CD4-positive, alpha-beta T cell treated with Interleukin-2 at 100 ng/mL for 4 hours (primary cell): ENCODE measurements at places on chromosomes 12 and 14.

GRCh38 chr12:13250416-13250815 is 53.9 kb downstream of the EMP1 start:
- no peak for DNase-seq

- no peak for DNase-seq
These were observed 16.7 kb downstream of the ULK1 start for GRCh38 chr12:131911028-131911650.

GRCh38 chr12:57781244-57781643 is 1.3 kb upstream of the TSFM start:
- DNase-seq = no peak

DNA sequence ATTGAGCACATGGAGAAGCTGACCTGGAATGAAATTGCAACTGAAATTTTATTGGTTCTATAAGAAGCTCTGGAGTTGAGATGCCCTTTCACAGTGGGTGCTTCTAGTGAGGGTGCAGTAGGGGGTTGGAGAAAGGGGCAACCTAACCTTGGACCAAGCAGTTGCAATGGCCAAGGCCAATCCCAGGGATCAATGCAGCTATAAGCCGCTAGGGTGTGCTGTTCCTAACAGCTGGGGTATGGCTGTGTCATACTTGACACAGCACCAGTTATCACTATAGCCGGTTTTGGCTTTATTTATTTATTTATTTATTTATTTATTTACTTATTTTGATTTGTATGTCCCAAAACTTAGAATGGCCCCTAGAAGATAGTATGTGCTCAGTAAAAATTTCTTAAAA is 505.9 kb downstream of the FLRT2 start:
- no peak for DNase-seq

GRCh38 chr12:131072451-131073230 is 118.9 kb downstream of the ADGRD1 start:
- DNase-seq = no peak

- no peak for DNase-seq
These were observed 99.8 kb upstream of the SEL1L start for GRCh38 chr14:81633496-81633895.

- no peak for DNase-seq
These were observed 343.2 kb downstream of the ZFP36L1 start for GRCh38 chr14:68449561-68450181.

- no peak for DNase-seq
These were observed 25.5 kb upstream of the TXNRD1 start for GRCh38 chr12:104189915-104190555.

DNA sequence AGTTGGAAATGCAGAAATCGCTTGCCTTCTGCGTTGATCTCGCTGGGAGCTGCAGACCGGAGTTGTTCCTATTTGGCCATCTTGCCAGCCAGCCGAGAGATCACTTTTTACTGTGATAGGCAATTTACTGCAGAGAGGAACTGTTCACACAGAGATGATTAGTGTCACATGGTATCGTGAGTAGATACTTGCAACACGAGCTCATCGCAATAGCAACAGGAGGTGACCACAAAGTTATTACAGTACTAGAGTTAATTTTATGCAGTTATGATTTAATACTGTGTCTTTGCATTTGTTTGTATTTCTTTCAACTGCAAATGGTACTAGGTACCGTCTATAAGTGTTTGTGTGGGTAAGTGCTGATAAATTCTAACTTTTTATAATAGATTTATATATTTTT is 27.8 kb downstream of the NOPCHAP1 start:
- no peak for DNase-seq

GRCh38 chr12:102433304-102433703 is 47.1 kb downstream of the IGF1 start:
- DNase-seq = no peak

- no peak for DNase-seq
These were observed 23.0 kb upstream of the RAB21 start for GRCh38 chr12:71731439-71732356.

DNA sequence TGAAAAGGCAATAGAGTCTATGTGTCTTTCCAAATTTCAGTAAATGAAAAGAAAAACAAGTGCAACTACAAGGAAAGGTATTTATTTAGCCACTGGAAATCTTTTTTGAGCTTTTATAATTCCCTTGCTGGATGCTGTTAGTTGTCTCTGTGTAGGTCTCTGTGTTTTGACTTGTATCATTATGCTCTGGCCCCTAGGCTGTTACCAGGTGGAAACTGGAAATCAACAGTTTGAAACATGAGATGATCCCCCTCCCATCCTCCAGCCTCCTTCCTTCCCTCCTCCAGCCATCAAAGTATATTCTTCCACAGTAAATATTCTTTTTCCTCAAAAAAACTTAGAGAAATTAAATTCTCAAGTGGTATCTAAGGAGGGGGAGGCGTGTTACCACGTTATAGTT is 934 bp upstream of the DCN start:
- DNase-seq = no peak
